ENCODE measurements at places on chromosomes 1 and 21. TPM values are rescaled to one million over a fixed set of nuclear protein-coding genes. Genes with fewer than 3 reads are reported as not detected.

- no peak for DNase-seq
- H3K4me1 ChIP-seq, result peaks cover 4% of the 10 kb centered on the region
- H3K27me3 ChIP-seq, result no peaks in the 10 kb centered on the region
- H3K36me3 ChIP-seq, result no peaks in the 10 kb centered on the region
- no peak overlapping the region for H3K27ac ChIP-seq
- no peak overlapping the region for H3K4me3 ChIP-seq
These were observed 137.2 kb upstream of the FGGY start for GRCh38 chr1:59159557-59160203.

DNA sequence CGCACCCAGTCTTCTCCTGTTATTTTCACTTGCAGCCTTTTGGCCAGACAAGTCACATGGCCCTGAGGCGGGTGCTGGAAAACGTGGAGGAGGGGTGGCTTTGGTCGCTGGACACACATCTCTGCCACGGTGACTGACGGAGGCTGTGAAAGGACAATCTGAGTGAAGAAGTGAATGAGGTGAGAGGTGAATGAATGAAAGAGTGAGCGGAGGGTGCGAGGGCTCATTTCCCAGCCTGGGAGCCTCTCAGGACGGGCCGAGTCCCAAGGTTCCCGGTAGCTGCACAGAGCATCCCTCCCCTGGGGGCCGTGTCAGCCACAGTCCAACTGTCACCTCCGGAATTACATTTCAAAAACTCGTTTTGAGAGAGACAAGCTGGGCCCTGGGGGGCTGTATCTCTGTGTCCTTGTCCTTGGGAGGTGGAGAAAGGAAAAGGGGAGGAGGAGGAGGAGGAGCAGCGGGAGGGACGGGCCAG, 89.6 kb downstream of the UBIAD1 start:
- H3K27me3 ChIP-seq, result no peaks in the 10 kb centered on the region
- H3K4me3 ChIP-seq, result no peak overlapping the region
- H3K27ac ChIP-seq, result no peak overlapping the region
- no peak for DNase-seq

GRCh38 chr1:169060043-169060722, 46.3 kb upstream of the ATP1B1 start:
- peak overlapping the region; percentile 32 for H3K27ac ChIP-seq
- no peak for DNase-seq
- H3K27me3 ChIP-seq, result no peaks in the 10 kb centered on the region

DNA sequence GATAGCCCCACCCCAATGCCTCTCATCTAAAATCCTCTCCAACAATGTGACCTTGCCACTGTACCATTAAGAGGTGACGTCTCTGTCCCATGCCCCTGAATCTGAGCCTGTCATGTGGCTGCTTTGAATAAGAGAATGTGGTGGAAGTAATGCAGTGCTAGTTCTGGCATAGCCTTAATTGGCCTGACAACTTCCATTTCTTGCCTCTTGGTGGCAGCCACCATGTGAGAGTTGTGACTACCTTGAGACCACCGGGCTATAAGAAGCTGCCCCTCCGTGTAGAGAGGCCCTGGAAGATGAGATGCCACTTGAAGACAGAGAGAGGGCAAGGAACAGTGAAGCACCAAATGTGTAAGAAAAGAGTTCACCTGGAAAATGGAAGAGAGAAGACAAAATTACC, 95.4 kb downstream of the POFUT2 start:
- H3K4me1 ChIP-seq, result no peaks in the 10 kb centered on the region
- H3K27ac ChIP-seq, result no peak overlapping the region
- peaks cover 36% of the 10 kb centered on the region for H3K36me3 ChIP-seq
- H3K4me3 ChIP-seq, result no peak overlapping the region

- no peak overlapping the region for H3K27ac ChIP-seq
- H3K4me1 ChIP-seq, result no peaks in the 10 kb centered on the region
- DNase-seq, result no peak
These were observed 21.3 kb downstream of the VAV3 start for GRCh38 chr1:107943694-107944093.

DNA sequence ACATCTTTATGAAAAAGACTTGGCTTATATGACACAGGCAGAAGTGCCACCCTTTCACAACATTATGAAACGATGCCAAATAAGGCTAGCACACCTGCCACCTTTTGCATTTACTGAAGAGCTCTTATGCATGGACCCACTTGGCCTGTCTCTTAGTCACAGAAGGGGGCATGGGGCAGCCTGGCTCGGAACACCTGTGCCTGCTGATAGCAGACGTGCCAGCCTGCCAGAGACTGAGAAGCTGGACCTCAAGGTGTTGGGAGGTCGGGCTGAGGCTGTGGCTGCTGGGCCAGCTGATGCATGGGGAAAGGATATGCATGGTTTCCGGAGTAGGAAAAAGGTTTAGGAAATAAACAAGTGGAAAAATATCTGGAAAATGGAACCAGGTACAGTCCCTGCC, 21.5 kb downstream of the RCAN1 start:
- H3K27me3 ChIP-seq, result no peaks in the 10 kb centered on the region
- H3K4me1 ChIP-seq, result peaks cover 17% of the 10 kb centered on the region
- DNase-seq, result no peak
- peak overlapping the region; percentile 6 for H3K27ac ChIP-seq
- no peak overlapping the region for H3K4me3 ChIP-seq

DNA sequence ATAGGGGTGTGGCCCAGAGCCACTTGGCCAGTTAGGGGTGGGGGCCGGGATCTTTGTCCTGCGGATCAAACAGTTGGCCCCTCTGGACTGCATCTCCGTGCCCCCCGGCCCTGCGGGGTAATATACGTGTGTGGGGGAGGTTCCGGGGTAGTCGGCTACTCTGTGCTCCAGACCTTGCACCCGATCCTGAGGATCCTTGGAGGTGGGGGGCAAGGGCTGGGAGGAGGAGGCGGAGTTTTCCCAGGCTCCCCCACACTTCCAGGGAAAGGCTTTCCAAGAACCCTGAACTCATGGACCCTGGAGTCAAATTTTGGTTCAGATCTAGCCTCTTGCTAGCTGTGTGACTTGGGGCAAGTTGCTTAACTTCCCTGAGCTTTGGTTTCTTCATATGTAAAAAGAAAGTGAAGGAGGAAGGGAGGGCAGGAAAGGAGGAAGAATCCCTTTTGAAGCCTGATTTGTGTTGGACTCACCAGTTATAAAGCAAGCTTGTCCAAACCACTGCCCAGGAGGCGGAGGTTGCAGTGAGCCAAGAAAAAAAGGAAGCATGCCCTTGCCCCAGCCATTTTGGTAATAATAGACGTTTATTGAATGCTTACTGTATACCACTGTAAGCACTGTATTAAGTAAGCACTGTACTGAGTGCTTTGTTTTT, 686 bp downstream of the MIIP start:
- H3K36me3 ChIP-seq, result peaks cover 8% of the 10 kb centered on the region
- H3K27ac ChIP-seq, result peak overlapping the region; percentile 85
- DNase-seq, result no peak
- H3K27me3 ChIP-seq, result no peaks in the 10 kb centered on the region

GRCh38 chr1:205658943-205659581, 21.2 kb downstream of the SLC45A3 start:
- H3K36me3 ChIP-seq, result peaks cover 3% of the 10 kb centered on the region
- no peaks in the 10 kb centered on the region for H3K27me3 ChIP-seq
- H3K27ac ChIP-seq, result no peak overlapping the region
- H3K4me1 ChIP-seq, result no peaks in the 10 kb centered on the region

GRCh38 chr1:232538224-232538942, 91.5 kb downstream of the SIPA1L2 start:
- H3K27ac ChIP-seq, result no peak overlapping the region
- peaks cover 7% of the 10 kb centered on the region for H3K4me1 ChIP-seq
- H3K27me3 ChIP-seq, result no peaks in the 10 kb centered on the region
- no peak overlapping the region for H3K4me3 ChIP-seq
- no peak for DNase-seq
- H3K36me3 ChIP-seq, result no peaks in the 10 kb centered on the region

- DNase-seq, result no peak
- H3K4me3 ChIP-seq, result no peak overlapping the region
- peak overlapping the region; percentile 33 for H3K27ac ChIP-seq
These were observed 42.9 kb downstream of the KCNJ15 start for GRCh38 chr21:38299671-38300070.

DNA sequence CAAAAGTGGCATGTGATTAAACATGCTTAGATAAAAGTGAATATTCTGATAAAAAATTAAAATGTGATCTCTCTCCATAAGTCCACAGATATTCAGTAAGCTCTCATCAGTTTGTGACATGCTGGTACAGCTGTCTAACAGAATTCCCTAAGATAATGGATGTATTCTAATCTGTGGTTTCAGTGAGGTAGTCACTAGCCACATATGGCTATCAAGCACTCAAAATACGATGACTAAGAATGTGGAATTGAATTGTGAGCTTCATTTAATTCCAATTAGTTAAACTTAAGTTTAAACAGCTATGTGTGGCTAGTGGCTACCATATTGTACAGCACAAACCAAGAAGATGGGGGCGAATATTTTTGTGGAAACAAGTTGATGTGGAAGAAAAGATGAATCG, 4.1 kb upstream of the REG4 start:
- no peaks in the 10 kb centered on the region for H3K4me1 ChIP-seq
- H3K27ac ChIP-seq, result no peak overlapping the region
- DNase-seq, result no peak

DNA sequence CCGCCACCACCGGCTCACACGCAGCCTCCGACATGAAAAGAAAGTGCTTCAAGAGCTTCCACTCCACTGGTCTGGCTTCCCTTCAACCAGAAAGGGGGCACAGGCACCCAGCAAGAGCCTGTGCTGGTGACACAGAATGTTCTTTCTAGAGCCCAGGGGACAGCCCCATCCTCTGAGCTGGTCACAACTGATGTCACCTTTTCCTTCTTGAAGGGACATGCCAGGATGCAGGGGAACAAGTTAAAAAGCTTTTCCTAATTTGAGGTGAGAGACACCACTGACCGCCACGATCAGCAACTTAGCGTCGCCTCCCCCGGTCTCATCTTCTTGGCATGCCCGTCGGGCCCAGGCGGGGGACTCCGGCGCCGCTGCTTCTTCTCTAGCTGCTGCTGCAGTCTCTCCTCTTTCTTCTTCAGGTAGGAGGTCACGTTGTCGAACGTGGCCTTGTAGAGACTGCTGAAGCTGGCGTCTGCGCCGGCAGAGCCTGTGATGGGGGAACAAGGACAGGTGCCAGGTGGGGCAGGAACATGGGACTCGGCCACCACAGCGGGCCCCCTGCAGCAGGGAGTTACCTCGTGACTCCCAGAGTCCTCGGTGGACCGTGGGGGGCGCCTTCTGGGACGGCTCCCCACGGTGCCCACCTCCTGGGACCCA, 29.5 kb downstream of the WDR4 start:
- no peaks in the 10 kb centered on the region for H3K4me1 ChIP-seq
- no peak overlapping the region for H3K27ac ChIP-seq
- DNase-seq, result no peak
- H3K36me3 ChIP-seq, result peaks cover 81% of the 10 kb centered on the region
- no peak overlapping the region for H3K4me3 ChIP-seq

DNA sequence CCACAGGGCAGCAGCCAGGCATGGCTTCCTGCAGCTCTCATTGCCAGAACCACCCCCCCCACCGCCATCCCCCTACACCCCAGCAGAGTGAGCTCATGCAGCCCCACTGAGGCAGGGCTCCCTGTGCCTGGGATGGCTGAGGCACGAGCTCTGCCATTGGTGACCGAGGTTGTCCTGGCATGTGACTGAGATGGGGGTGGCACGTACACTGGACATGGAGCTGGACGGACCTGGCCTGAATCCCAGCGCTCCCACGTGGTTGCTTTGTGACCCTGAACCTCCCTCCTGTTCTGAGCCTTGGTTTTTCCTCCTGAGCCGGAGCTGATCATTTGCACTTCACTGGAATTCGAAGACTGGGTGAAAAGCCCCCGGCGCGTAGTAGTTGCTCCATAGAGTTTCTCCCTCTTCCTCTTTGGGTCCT, 28.3 kb downstream of the ALPL start:
- peak overlapping the region; percentile 18 for H3K27ac ChIP-seq
- DNase-seq, result no peak
- peaks cover 5% of the 10 kb centered on the region for H3K4me1 ChIP-seq
- H3K4me3 ChIP-seq, result no peak overlapping the region
- no peaks in the 10 kb centered on the region for H3K27me3 ChIP-seq

GRCh38 chr1:156802421-156802935, 14.2 kb downstream of the SH2D2A start:
- no peak overlapping the region for H3K27ac ChIP-seq
- no peaks in the 10 kb centered on the region for H3K27me3 ChIP-seq
- H3K4me1 ChIP-seq, result peaks cover 8% of the 10 kb centered on the region

The TMEM9 gene
- total RNA-seq, result 89.7 TPM

The S100A16 gene
- total RNA-seq, result 70.6 TPM

The CLCC1 gene
- 27.4 TPM for total RNA-seq

The MARK1 gene
- total RNA-seq, result 4.7 TPM

The RNU1-1 gene
- under 0.01 TPM for total RNA-seq

The C1orf226 gene
- total RNA-seq, result 7.9 TPM

The CCDC185 gene
- total RNA-seq, result not detected

Measured in lung (tissue), 17 donors.